Stomach (tissue), 19 donors: ENCODE measurements at places on chromosomes 3 and 15.

GRCh38 chr15:30062881-30063280 lies 19.9 kb upstream of the GOLGA8J start:
- no peak overlapping the region for H3K4me3 ChIP-seq
- DNase-seq, result no peak
- H3K36me3 ChIP-seq, result no peaks in the 10 kb centered on the region
- H3K27me3 ChIP-seq, result no peaks in the 10 kb centered on the region

DNA sequence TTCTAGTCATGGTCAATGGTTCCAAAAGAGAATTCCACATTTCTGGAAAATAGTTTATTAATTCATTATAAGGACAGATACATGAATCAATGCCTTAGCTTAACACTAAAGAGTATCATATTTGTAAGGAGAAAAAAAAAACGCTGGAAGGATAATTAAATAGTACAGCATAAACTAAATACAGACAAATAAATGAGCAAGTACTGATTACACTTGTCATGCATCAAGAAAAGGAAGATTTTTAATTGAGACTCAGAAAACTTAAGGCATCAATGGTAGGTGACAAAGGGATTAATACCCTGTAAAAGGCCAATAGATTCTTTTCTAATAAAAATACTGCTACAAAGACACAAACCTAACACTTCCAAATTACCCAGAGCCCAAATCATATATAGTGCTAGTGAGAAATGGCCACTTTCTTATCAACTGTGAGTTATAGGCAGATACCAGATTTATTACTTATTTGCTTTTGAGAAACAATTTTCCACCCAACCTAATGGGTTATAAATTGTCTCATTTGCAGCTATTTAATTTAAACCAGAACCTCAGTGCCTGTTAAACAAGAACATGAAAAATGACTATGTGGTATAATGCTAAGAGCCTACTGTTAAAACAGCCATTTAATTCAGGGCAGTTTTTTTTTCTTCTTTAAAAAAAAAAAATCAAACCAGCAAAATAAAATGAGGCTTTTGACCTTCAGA lies 3.8 kb upstream of the IGDCC3 start:
- no peak overlapping the region for H3K27ac ChIP-seq
- no peaks in the 10 kb centered on the region for H3K36me3 ChIP-seq
- H3K27me3 ChIP-seq, result peaks cover 24% of the 10 kb centered on the region
- H3K4me1 ChIP-seq, result peaks cover 38% of the 10 kb centered on the region

GRCh38 chr15:48040166-48040817 lies 80.5 kb upstream of the SLC24A5 start:
- H3K36me3 ChIP-seq, result no peaks in the 10 kb centered on the region
- no peak for DNase-seq
- no peaks in the 10 kb centered on the region for H3K4me1 ChIP-seq
- no peaks in the 10 kb centered on the region for H3K27me3 ChIP-seq
- no peak overlapping the region for H3K4me3 ChIP-seq

DNA sequence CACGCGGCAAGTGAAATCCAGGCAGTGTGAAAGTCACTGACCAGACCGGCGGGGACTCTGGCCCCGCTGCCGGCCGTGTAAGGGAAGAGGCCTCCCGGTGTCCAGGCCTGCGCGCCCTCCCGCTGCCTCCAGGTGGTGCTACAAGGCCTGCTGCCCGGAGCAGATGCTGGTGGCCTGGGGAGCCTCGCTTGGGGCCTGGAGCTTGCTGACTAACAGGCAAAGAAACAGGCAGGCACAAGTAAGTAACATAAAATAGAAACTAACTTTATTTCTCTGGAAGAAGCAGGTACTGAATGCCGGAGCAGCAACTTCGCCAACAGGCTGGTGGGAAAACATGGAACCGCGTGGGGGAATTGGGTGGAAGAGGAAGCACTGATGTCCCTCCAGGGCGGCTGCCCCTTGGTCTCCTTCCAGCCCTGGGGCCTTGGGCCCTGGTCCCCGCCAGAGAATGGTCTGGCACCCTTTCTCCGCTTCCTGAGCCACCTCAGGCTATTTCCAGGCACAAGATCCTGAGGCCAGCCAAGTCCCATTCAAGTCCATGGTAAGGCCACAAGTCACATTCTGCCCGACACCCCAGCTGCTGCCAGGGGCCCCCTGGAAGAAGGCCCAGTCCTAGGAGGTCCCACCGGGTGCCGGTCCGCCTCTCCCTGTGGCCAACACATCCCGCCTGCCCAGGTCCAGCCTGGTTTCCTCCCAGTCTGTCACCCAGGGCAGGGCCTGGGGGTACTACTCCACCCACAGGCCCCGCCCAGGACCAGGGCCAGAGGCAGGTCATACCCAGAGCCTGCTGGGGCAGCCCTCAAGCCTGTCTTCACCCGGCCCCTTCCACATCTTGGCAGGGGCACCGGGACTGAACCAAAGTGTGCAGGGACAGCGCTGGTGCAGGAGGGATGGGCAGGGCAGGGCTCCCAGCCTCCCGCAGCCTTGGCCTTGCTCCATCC lies 45.0 kb downstream of the TNK2 start:
- H3K27me3 ChIP-seq, result no peaks in the 10 kb centered on the region
- peaks cover 41% of the 10 kb centered on the region for H3K36me3 ChIP-seq
- peaks cover 10% of the 10 kb centered on the region for H3K4me1 ChIP-seq
- peak; percentile 91 for DNase-seq

GRCh38 chr3:87126321-87126720 lies 100.8 kb upstream of the CHMP2B start:
- H3K36me3 ChIP-seq, result no peaks in the 10 kb centered on the region
- H3K27me3 ChIP-seq, result no peaks in the 10 kb centered on the region
- DNase-seq, result no peak
- no peaks in the 10 kb centered on the region for H3K4me1 ChIP-seq
